ENCODE measurements at places on chromosomes 1 and 21.
A peak's percentile ranks its signal among the peaks of the same experiment; 100 is the strongest.

DNA sequence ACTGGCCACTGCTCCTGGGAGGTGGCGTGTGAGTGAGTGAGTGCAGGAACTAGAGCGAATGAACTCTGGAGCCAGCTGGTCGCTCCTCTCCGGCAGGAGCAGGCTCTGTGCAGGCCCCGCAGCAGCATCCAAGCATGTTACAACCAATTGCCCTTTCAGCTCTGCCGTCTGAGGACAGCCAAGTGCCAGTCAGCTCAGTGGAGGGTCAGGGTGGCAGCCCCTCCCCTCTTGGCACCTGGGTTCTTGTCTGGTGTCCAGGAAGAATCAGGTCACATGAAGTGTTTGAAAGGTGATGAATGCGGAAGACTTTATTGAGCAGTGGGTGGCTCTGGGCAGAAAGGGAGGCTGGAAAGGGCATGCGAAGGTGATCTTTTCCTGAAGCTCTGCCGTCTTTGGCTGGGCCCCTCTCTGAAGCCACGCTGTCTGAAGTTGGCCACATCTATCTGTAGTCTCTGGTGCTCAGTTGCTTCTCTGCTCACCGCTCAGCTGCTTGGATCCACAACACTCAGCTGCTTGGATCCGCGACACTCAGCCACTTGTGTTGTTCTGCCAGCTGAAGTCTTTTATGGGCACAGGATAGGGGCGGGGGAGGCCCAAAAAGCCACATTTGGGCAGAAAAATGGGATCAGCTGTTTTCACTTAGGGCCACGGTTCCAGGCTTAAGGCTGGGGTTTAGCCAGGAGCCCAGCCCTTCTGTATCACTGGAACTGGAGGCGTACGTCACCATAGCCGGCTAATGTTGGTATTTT, 139.8 kb downstream of the ADSS2 start:
- no peak for DNase-seq

DNA sequence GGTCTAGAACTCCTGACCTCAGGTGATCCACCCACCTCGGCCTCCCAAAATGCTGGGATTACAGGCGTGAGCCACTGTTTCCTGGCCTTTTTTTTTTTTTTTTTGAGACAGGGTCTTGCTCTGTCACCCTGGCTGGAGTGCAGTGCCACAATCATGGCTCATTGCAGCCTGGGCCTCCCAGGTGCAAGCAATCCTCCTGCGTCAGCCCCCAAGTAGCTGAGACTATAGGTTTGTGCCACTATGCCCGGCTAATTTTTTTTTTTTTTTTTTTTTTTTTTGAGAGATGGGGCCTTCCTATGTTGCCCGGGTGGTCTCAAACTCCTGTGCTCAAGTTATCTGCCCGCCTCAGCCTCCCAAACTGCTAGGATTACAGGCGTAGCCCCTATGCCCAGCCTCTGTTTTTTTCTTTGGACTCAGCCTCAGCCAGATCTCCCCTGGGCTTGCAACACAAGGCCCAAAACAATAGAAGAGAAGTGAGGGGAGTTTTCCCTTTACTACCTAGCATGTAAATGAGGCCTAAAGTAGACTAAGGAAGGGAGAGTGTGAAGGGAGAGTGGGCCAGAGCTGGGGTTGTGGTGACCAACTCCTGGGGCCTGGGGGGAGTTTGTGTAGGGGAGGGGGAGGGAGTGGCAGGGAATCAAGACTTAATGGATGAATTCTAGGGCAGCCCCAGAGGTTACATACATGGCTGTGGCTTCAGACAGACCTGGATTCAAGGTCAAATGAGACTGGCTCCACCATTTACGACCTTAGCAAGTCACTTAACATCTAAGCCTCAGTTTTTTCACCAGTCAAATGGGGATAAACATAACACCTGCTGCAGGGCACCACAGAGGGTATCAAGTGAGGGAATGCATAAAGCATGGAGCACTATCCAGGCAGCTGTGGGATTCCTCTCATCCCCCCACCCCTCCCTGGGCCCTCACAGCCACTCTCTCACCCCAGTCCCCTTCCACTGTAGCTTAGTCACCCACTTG, 1.6 kb upstream of the CD52 start:
- DNase-seq: no peak

DNA sequence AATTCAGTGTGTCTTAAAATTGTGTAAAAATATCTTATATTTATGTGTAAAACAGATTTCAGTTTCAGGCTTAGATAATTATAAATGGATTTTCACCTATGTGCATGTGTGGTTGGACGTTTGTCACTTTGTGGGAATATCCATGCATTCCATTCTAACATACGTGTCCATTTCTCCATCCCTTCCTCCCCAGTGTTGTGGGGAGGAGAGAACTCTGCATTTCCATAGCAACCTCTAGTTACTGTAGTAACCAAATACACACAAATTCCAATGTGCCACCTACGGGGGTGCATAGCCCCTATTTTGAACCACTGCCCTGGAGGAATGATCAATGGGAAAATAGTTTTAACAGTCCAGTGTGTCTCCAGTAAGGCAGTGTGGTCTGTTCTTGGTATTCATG, 79.0 kb downstream of the RASAL2 start:
- no peak for DNase-seq

GRCh38 chr1:229114850-229115365, 156.0 kb upstream of the RAB4A start:
- no peak for DNase-seq

- DNase-seq: no peak
These were observed 289.4 kb upstream of the ADGRL4 start for GRCh38 chr1:79295967-79296366.

DNA sequence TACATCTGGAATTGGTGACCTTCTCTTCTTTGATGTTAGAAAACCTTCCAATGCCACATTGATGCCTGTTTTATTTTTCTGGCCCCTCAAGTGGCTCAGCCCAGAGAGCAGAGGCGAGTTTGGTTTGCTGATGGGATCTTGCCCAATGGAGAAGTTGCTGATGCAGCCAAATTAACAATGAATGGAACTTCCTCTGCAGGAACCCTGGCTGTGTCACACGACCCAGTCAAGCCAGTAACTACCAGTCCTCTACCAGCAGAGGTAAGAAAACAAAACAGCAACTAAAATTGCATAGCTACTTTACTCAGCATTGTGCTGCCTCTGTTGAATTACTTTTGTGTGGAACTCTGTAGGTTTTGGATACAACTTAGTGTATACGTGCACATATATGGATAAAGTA, 97.6 kb downstream of the CC2D1B start:
- no peak for DNase-seq

DNA sequence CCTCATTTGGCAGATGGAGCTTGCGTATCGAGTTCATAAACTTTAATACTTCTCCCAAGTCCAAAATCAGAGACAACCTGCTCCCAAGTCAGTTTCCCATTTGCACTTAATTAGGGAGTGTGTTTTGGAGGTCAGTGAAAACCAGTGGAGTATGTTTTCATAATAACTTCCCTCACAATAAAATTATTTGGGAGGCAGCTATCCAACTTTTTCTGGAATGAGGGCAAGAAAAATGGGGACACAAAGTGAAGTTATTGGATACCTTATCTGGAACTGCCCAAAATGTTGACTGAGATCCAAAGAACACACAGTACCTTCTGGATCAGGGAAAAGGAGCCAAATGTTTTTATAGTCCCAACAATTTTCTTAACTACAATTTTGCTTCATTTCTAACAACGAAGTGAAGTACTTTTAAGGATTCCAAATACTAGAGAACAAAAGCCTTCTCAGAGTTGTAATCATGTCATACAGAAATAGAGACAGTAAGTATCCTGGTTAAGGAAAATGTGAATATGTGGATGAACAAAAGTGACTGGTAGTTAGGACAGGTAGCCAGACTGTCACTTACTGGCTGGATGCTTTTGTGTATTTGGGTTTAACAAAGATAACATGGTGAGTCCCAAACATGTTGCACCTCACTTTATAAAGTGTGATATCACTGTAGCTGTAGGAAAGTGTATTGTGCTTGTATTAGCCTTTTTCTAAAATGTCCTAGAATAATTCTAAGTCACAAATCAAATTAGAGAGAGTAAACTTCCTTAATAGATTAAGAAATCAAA, 325.0 kb downstream of the HLX start:
- DNase-seq: no peak

DNA sequence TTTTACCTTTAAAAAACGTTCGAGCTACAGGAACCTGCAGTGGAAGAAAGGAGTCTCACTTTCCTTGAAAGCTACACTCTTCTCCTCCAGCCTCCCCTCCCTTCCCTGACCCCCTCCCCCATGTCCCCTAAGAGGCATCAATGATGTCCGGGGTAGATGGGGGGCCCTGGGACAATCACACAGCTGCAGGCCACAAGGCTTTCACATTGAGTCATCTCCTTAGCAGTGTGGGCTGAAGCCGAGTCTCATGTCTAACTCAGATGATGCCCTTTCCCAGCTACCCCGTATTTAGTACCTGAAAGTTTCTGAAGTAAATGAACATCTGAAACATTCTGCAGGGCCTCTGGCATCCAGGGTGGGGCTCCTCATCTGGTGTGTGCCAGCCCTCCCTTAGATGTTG, 6.3 kb upstream of the GPR25 start:
- no peak for DNase-seq

- no peak for DNase-seq
These were observed 15.8 kb downstream of the SPATA46 start for GRCh38 chr1:162360874-162361260.

DNA sequence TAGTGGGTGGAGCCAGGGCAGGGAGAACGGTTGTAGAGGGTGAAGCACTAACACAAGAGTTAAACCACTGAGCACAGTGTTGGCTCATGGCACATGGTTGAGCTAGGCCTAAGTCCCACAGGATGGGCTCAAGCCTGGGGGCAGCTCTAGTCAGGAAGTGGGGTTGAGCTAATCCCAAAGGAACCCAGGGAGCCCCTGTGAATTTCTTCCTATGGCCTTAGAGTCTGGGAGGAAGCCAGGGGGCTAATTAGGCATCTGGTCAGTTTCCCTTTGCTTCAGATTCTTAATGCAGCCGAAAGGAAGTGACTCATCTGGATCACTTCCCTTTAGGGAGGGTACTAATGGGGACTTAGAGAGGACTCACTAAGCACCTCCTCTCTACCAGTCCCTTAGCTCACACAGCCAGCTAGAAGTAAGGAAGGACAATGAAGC, 10.1 kb downstream of the CFAP45 start:
- peak; percentile 66 for DNase-seq

- DNase-seq: no peak
These were observed 46.3 kb upstream of the TNFSF18 start for GRCh38 chr1:173097001-173097400.

DNA sequence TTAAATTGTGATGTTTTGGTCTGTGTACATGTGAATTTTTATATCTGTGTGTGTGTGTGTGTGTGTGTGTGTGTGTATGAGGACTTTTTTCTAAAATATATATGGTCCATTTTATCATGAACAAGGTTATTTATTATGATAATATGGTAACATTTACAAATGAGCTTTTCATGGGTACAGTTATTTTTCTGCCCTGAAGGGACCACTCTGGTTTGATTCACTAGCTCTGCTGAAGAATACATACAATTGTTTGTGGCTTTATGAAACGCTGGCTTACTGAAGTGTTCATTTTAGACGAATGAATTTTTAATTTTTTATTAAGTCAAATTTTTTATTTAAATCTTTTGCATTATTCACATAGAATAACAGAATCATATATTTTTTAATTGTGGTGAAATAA, 71.9 kb downstream of the SPATA46 start:
- DNase-seq: no peak

DNA sequence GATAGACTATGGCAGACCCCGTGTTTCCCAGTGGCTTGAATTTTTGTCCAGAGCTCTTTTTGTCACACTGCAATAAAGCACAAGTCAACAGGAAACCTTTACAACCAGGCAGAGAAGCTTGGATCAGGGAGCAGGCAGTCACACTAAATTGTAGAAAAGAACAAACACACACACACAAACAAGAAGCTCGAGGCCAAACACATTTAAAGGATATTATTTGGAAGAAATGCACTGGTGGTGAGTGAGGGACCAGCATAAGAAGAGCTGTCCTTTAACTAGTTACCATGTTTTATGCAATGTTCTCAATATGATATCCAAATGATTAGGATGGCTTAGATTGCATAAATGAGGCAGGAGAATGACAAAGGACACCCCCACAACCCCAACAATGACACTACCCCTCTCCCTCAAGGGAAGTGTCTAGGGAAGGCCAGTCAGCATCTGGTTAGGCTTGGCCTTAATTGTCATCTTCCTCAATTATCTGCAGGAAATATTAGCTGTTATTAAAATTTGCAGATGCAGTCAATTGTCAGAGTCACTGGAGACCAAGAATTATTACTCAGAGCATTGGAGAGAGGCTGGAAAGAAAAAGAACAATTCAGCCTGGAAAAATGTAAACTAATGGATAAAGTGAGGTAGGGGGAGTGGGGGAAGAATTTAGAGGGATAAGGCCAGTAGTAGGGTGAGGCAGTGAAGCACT, 35.3 kb downstream of the DDR2 start:
- no peak for DNase-seq

GRCh38 chr1:156293098-156293434, 2.4 kb downstream of the GLMP start:
- DNase-seq: no peak

GRCh38 chr1:107739201-107739600, 225.8 kb downstream of the VAV3 start:
- DNase-seq: peak; percentile 38

- no peak for DNase-seq
These were observed 41.7 kb downstream of the EVI5 start for GRCh38 chr1:92743221-92743620.

DNA sequence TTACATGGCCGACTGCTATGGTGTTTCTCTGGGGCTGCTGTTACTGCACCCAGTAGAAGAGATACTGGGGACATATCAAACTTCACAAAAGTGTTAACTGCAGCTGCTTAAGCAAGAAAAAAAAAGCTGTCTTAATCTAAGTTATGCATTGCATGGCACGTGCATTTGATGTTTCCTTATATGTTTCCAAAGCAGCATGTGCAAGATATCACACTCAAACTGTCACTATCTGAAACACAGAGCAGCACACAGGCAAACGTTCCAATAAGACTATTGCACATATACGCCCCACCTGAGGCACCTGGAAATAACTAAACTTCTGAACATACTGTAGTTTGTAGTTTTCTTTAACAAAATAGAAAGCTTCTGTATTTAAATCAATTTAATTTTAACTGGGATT, 671.4 kb upstream of the ADGRL2 start:
- DNase-seq: no peak

DNA sequence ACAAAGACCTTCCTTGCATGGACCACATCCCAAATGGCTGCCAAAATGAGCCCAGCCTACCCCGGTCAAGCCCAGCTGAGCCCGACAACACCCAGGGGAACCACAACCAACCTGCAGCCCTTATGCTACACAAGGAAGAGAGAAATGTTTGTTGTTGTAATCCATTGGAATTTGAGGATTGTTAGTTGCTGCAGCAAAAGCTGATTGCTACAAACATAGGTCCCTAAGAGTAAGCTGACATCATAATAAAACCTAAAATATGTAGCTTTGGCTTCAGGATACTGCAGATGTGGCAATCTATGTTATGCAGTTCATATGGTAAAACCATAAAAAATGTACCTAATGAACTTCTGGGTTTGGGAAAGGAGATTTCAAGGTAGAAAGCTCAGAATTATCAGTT, 65.5 kb upstream of the DNAH14 start:
- DNase-seq: no peak

- no peak for DNase-seq
These were observed 3.2 kb downstream of the KRTAP15-1 start for GRCh38 chr21:30443226-30443625.

Measured in germinal center (tissue), 1 donor.